Mesenteric fat pad (tissue), 1 donor: ENCODE measurements at places on chromosomes 7 and 10. TPM values are rescaled to one million over a fixed set of nuclear protein-coding genes. Genes with fewer than 3 reads are reported as not detected.

COBL gene
- 9.2 TPM for total RNA-seq

PON3 gene
- 2.7 TPM for total RNA-seq

PALD1 gene
- 7.6 TPM for total RNA-seq

DNA sequence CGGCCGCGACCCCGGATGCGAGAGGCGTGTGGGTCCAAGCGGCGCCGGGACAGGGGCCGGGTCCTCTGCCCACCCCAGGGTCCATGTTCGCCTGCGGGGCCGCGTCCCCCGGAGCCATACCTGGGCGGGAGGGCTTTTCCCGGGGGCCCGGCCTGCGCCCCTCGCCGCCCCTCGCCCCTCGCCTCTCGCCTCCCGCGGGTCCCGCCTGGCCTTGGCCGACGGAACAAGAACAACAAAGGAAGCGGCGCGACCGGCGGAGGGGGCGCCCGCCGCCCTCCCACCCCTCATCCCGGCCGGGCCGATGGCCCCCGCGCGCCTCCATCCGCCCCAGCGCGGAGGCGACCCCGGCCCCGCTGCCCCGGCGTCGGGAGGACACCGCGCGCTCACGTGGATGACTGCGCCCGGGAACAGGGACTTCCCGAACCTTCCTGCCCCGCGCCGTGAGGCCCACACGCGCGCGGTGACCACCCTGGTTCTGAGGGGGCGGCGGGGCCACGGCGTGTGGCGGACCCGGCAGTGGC is 348.2 kb downstream of the DNAJB6 start:
- DNase-seq: no peak

DNA sequence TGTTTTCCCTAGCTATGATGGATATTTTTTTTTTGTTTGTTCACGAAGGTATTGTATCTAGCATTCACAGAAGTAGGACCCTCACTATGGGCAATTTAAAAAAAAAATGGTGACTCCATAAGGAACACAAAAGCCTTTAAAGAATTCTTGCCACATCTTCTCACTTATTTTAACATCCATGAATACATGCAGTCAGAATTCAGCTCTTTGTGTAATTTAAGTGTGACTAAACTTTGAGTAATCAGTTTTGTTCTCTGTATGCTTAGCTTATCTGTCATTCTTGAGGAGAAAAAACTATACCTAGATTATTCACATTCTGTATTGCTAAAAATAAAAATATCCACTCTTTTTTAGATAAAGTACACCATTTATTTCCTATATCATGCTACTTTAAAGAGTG is 313.2 kb upstream of the KCND2 start:
- DNase-seq: no peak

GRCh38 chr10:27446091-27446918 is 57.8 kb upstream of the RAB18 start:
- DNase-seq: no peak

DNA sequence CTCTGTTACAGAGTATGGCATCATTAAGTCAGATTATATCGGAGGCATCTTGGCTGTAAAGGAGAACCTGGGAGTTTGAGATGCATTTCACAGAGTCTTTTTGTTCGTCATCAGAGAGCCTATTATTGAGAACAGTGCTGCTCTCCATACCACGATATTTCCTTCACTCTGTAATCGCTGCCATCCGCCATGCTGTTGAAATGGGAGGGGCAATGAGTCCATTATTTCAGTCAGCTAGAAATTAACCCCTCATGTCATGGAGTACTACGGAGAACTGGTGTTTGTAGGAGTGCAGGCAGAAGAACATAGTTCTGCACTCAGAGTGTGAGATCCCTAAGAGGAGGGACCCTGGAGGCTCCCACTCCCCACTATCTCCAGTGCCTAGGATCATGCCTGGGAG is 59.2 kb downstream of the SLC16A12 start:
- no peak for DNase-seq
